ENCODE measurements at places on chromosomes 4 and X.

DNA sequence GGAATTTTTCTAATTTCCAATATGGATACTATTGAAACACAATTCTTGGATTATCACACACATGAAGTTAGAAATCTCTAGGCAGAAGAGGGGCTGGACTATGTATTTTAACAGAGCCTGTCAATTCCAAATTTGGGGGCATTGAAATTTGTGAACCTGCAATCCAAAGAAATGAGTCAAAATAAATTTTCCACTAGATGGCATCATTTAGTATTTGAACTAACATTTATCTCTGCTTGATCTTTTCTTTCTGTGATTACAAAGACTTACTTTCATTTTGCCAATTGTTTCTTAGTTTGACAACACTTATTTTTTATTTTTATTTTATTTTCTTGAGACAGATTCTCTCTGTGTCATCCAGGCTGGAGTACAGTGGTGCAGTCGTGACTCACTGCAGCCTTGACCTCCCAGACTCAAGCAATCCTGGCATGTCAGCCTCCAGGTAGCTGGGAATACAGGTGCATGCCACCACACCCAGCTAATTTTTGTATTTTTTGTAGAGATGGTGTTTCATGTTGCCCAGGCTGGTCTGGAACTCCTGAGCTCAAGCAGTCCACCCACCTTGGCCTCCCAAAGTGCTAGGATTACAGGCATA is 2.7 kb upstream of the PYURF start:
- DNase-seq, result no peak

GRCh38 chrX:102711872-102712215 is 404 bp upstream of the GPRASP2 start:
- no peak for DNase-seq

DNA sequence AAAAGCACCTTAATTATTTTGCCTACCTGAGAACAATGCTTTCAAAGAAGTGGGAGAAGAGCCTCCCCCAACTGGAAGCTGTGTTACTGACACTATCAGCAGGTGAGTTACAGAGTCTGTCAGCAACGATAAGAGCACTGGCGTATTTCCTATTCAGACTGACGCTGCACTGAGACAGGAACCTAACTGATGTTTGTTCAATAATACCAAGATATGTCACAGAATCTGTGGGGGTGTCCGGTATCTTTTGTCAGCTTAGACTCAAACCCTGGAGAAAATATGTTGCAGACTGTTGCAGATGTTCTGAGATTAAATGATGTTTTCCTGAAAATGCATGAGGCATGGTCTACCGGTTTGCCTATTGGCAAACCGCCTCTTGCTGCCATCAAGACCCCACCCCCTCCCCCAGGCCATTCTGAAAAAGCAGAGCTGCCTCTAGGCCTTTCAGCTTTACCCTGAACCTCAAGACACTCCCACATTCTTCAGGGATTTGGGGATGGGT is 115.2 kb upstream of the KIT start:
- DNase-seq, result no peak

DNA sequence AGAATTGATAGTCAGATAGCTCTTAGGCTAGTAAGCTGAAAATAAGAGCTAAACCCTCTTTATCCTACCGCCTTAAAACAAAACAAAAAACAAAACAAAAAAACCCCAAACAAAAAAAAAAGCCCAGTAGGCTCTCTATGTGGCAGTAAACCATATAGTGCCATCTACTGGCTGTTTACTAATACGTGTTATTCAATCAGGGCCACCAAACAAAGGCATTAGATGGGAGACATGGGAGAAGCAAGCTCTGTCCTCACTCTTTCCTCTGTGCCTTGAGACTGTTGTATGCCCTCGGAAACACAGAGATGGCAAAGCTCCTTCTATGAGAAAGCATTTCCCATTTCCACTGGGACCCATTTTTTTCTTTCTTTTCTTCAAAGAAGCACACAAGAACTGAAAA is 148.8 kb upstream of the MID1 start:
- no peak for DNase-seq

DNA sequence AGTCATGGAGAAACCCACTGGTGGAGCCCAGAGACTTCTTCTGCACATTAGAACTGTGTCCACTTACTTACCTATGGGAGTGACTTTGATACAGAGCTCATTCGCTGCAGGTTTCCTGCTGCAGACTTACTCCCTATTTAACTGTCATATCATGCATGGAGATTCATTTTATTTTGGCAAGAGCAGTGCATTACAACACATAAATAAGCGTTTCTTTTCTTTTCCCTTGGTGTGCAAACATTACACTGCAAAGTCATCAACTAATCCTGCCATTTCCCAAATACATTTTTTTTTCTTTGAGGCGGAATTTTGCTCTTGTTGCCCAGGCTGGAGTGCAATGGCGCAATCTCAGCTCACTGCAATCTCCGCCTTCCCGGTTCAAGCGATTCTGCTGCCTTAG is 230.9 kb upstream of the SFRP2 start:
- no peak for DNase-seq

DNA sequence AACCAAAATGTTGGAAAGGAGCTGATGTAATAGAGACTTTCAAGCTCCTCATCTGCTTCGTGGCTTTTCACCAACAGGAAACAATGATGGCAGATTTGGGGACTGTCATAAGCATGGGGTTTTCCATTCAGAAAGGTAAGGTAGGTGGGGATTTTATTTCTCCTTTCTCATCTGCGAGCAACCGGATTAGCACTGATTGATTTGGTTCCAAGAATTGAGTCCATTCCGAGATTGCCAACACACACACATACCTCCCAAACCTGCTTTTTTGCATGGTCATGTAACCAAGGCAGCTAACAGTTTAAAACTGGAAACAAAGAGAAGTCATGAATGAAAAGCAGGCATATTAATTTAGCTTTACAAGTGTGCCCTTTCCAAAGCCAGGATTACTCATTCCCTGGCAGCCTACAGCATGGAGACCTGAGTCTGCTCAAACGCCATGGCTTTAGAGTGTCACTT is 63.0 kb upstream of the LNX1 start:
- DNase-seq, result no peak

- no peak for DNase-seq
Measured at GRCh38 chr4:78797777-78798284, 21.7 kb downstream of the BMP2K start.

DNA sequence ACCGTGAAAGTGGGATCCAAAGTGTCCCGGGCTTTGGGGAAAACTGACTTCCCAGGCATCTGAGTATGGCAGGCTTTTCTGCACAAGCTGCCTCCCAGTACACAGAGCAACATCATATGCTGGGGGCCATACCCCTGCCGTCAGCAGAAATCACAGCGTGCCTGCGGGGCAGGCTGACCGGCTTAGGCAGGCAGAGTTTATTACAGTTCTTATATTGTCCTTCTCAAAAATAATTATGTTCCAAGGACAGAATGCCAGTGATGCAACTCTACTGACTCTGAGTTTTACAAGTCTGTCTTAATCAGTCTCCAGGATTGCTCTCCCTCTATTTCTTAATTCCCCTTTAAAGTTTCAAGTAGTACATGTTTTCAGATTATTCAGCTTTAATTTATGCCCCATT is 37.0 kb downstream of the IL21 start:
- no peak for DNase-seq

- DNase-seq, result no peak
Measured at GRCh38 chrX:119343856-119344255, 55.3 kb upstream of the SLC25A43 start.

- no peak for DNase-seq
Measured at GRCh38 chr4:69377562-69377961, 97.3 kb downstream of the UGT2B28 start.

- DNase-seq, result no peak
Measured at GRCh38 chr4:179671609-179672008, 2229.4 kb upstream of the AGA start.

DNA sequence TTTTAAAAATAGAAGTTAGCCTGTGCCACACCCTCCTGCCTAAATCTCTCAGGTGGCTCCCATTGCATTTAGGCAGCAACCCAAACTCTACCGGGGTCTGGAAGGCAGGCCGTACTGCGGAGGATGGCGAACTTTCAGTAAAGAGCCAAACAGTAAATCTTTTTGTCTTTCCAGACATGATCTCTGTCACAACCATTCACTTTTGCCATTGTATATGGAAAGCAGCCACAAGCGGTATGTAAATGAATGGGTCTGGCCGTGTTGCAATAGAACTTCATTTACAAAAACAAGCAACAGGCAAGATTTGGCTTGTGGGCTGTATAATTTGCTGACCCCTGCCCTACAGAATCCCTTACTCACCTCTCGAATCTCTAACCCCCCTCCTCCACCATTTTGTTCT is 3.3 kb downstream of the RADX start:
- no peak for DNase-seq

DNA sequence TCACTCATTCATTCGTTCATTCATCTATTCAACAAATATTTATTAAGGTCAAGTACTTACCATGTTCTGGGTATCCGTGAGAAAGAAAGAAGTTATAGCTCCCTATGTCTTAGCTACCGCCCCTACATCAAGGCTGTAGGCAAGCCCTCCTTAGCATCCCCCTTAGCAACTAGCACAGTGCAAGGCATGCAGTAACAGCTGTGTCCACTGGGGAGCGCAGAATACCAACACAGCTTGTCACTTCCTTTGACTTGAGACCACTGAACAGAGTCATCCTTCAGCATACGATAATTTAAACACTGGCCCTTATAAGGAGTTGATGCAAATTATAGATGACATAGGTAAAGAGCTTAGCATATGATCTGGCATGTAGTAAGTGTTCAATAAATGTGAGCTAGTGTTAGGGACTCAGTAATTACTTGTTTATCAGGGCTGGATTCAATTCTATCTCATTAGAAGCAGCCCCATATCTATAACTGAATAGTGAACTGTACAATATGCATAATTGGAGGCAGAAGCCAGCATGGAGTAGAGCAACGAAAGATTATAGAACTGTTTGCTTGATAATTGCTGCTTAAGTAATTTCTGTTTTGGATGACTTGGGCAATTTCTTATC is 8.7 kb downstream of the KIAA1210 start:
- peak; percentile 41 for DNase-seq

GRCh38 chr4:174023641-174024040 is 259.8 kb downstream of the FBXO8 start:
- no peak for DNase-seq

- DNase-seq, result no peak
Measured at GRCh38 chr4:147090486-147090885, 144.8 kb upstream of the TTC29 start.

GRCh38 chr4:3527101-3527913 is 4.9 kb downstream of the LRPAP1 start:
- DNase-seq, result no peak

DNA sequence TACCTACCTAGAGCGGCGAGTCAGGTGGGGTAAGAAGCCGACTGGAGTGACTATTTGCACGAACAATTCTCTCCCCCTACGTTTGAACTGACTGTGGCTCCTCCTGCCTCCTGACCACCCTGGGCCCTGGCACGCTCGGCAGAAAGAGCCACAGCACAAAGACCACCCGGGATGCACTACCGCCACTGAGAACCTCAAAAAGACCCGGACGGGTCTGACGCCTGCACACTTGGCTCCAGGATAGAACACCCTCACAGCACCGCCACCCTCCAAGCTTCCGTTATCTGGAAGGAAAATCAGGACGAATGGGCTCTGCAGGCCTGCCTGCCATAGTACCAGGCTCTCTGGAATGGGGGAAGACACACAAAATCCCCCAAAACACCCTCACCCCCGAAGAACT is 2.2 kb downstream of the LRPAP1 start:
- no peak for DNase-seq

- DNase-seq, result no peak
Measured at GRCh38 chrX:134431894-134432293, 28.1 kb upstream of the HPRT1 start.

DNA sequence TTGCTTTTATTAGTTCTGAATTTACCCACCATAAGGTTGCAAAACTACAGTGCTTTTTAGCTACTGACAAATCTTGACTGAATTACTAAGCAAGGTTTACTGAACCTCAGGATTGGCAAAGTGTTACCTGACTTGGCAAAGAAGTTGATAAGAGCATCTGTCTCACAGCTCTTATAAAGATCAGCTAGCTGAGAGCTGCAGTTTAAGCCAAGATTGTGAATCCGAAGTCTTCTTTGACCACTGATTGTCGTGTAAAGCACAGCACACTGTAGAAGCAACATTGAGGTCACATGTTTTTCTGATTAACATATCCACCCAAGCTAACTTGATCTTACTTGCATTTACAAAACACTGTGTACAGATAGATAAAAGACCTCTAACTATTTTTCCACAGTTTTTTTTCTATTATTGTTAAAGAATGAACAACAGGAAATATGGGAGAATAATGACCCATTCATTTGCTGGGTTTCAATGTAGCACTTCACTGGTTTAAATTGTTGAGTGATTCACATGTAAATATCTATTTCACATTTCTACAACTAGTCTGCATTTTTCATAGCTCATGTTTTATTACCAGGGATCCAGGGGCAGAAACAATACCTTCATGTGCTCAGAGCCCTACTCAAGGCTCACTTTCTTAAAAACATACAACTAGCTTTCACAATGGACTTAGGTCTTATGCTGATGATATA is 54.0 kb downstream of the METTL14 start:
- DNase-seq, result no peak

- no peak for DNase-seq
Measured at GRCh38 chrX:153303276-153304262, 18.0 kb downstream of the PNMA6F start.

DNA sequence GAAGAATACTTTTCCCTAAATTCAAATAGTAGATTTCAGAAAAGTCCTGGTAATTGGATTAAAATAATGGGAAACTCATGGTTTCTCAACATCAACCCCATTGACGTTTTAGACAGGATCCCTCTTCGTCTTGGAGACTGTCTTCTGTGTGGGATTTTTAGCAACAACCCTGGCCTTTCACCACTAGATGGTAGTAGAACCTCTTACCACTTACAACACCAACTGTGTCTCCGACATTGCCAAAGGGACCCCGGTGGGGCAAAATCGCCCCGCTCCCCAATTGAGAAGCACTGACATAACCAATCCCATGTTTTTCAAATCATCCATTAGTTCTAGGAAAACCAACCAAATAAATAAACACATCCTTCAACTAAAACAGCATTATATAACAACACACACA is 16.9 kb upstream of the ANOS1 start:
- no peak for DNase-seq

GRCh38 chrX:53004811-53005210 is 43.8 kb upstream of the GPR173 start:
- no peak for DNase-seq

DNA sequence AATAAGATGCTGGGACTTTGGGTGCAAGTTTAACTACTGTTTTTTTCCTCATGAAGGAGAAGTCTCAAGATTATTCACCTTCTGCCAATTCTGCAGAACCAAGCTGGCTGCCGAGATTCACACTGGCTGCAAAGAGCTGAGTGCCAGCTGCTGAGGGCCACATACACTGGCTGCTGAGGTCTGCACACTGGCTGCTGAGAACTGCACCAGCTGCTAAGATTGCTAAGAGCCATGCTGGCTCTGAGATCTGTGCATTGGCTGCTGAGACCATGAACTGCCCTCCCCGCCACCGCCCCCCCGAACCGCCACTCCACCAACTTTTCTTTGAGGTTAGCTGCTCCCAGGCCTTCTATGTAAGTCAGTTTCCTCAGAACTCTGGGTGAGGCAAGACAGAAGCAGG is 330.3 kb downstream of the CBLL2 start:
- no peak for DNase-seq

All from amygdala (tissue), 56 donors.